ENCODE measurements at places on chromosomes 1 and 21.

- DNase-seq, result no peak
Measured at GRCh38 chr1:200021577-200022238, 5.8 kb upstream of the NR5A2 start.

DNA sequence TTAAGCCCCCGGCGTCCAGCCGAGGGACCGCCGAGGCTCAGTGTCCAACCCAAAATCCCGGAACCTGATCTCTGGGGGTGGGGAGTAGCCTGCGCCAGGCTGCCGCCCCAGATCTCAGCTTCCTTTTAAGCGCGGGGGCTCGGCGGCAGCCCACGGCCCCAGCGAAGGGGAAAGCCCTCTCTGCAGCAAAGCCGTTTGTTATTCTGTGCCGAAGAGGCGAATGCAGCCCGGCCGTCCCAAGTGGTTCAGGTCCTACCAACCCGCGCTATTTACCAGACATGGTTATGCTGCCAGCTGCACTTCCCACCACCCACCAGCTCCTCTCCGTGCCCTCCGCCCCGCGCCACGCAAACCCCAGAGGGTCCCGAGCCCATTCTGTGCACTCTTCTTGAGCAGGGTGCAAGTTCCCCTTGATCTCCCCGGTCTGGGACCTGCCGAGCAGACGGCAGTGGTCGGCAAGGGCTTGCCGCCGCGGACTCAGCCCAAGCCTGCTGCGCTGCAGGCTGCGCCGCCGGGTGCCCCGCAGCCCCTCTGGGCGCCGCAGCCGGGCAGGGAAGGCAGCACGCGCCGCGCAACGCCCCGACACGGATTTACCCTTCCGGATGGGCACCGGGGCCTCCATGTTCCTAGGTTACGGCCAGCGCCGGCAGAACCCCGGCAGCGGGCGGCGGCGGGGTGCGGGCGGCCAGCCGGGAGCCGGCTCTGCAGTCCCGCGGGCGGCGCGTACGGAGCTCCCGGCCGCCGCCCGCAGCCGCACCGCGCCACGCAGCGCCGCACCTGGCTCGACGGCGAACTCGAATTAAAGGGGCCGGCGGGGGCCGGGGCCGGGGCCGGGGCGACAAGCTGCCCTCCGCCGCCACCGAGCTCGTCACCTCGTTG is 738 bp upstream of the KCNA2 start:
- DNase-seq, result no peak

GRCh38 chr21:33634254-33634653 is 7.3 kb downstream of the CRYZL1 start:
- no peak for DNase-seq

- DNase-seq, result peak; percentile 75
Measured at GRCh38 chr1:93681101-93681988, at the start of gene BCAR3. BCAR3 (minus strand) TSS chr1:93681837; CDS start chr1:93674930, 6,907 bp downstream.

DNA sequence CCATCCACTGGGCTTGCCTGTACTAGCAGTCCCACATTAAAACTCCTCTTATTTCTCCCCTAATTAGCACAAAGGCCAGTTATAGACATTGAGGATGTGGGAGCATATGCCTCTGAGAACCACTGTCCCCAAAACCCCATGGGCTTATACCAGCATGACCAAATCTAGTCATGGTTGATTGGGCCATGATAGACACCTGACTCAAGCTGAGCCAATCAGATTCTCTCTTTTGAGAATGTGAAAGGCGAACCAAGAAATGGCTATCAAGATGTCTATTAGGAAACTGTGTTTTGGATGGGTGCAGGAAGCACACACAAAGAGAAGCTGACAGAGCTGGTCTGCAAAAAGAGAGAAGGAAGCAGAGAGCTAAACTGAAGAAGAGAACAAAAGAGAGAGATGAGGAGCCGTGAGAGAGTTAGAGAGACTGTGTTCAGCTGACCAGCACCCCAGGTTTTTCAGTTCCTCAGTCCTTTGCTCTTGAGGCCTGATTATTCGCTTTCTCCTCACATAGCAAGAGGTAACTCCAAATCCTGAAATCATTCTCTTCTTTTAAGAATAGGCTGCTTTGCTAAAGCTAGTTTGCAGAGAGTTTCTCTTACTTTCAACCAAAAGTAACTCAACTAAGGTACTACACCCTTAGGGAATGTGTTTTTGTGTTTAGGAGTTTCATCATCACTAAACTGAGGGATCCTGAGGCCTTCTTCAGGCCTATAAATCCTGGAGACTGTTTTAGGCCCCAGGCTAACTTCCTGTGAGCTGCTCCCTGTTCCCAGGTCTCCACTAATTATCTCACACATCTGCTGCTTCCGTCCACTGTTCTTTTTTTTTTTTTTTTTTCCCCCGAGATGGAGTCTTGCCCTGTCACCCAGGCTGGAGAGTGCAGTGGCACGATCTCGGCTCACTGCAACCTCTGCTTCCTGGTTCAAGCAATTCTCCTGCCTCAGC is 7.9 kb upstream of the TIPRL start:
- DNase-seq, result no peak

- DNase-seq, result no peak
Measured at GRCh38 chr1:173149887-173150286, 57.2 kb downstream of the TNFSF4 start.

GRCh38 chr21:42089665-42090310 is 18.7 kb downstream of the UMODL1 start:
- no peak for DNase-seq

- no peak for DNase-seq
Measured at GRCh38 chr1:77514921-77515776, 167.3 kb downstream of the ZZZ3 start.

- no peak for DNase-seq
Measured at GRCh38 chr1:56218023-56218422, 361.3 kb downstream of the PLPP3 start.

DNA sequence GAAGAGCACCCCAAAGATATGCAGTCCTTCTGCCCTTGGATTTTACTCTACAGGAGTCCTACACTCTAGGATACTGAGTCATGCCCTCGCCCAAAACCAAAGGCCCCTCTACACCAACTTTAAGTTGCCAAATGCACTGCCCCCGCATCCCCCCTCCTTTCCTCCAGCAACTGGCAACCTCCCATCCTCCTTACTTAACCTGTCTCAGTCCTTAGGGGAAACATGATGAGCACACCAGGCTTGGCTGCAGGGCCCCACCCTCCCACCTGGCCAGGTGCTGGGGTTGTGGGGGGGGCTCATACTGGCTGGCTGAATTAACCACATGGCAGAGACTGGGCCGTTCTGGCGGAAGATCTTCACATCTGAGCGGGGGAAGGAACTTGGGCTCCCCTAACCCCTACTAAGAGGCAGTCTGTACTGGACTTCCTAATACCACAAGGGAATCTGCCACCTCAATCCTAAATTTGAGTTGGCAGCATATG is 1.2 kb downstream of the HDGF start:
- DNase-seq, result peak; percentile 58

DNA sequence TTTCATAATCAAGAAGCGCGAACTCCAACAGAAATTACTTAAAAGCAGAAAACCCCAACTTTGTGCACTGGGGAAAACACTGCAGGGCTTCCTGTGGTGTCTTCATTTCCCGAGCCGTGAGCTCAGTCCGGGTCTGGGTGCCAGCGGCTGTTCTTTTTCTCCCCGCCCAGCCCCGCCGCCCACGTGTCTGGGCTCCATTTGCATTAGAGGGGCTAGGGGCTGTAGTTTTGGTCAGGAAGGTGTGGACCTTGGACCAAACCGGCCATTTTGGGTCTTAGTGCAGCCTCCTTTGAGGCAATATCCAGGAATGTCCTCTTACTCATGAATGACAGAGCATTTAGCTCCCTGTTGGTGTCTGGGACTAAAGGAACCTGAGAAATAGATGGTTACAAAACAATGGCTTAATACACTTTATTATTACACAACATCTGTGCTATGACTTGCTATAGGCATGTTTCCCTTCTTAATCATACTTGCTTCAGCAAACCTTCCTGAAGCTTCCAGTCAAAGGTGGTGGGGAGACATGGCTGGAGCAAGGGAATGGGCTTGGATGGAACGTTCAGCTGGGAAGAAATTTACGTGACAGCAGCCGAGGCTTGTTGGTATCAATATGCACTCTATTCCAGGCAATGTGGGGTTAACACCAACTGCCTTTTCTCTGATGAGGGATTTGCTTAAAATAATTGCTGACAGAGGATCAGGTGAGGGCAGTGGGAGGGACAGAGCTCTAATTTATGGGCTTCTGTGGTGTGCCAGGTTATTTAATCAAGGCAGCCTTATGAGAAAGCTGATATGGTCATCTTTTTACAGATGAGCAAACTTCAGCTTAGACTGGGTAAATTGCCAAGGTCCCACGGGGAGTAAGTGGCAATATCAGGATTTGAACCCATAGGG is 1.1 kb downstream of the AGTRAP start:
- peak; percentile 40 for DNase-seq

DNA sequence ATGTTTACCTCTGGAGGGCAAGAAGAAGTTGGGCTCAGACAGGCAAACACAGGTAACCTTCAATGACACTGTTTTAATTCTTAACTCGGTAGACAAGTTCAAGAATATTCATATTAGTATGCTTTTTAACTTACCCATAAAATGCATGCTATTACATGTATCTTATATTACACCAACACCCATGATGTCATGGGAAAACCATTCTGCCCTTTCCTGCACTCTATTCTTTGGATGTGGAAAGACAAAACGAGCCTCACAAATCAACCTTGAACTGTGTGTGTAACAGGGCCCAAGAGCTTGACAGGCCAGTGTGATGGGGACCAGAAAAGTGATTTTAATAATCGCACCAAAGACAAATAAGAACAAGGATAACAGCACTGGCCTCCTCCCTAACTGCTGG is 22.6 kb upstream of the RAP1GAP start:
- DNase-seq, result no peak

DNA sequence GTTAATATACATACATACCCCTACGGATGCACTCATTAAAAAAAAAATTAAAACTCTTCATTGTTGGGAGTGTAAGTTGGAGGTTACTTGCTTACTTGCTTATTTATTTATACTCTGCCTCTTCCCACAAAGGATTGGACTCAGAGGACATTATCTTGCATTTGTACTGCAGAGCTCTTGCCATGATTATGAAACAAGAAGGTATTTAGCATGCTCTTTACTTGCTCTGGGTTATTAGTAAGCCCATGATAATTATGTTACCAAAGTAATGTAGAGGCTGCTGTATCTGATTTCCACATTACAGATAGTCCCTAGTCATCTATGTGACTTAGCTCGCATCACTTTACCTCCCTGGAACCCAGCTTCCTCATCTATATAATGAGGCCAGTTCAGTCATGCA is 355.1 kb upstream of the PTBP2 start:
- DNase-seq, result no peak

DNA sequence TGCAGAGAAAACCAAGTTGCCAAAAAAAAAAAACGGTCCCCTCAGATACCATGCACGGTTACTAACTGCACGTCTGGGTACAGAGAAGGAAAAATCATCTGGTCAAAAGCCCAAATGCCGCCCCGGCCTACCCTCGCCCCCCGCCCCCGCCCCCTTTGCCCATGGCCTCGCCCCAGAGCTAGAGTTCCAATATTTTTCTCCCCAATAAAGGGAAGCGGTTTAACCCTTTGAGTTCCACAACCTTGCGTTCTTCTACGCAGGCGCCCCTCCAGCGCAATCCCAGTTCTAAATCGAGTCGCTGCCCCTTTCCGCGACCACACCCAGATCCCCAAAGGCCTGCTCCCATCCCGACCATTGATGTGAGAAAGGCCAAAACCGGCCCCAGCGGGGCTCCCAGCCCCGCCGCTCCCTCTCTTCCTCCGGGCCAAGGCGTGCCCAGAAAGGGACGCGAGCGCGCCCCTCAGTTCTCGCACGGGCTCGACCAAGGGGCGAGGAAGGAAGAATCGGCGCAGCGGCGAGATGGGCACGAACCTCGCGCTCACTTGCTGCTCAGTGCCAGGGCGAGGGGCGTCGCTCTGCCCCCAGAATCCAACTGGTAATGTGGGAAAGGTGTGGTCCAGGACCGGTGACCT is 797 bp downstream of the WDR47 start:
- DNase-seq, result no peak

DNA sequence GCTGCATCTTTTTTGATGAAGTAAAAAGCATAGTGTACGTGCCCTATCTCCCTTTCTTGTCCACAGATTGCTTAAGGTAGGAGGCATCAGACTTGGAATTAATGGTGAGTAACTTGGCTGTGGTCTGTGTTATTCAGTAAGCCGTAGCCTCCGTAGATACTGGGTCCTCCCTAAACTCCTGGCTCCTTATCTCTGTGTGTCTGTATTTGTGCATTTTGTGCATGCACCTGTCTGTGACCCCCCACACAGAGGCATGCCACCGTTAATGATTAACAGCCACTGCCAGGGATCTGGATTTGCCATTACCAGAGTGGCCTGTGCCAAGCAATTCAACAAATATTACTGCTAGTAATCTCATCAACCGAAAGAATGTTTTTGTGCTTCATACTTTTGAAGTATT is 31.9 kb downstream of the MAP3K21 start:
- DNase-seq, result no peak

- DNase-seq, result peak; percentile 17
Measured at GRCh38 chr1:58442114-58442513, 104.4 kb downstream of the OMA1 start.

DNA sequence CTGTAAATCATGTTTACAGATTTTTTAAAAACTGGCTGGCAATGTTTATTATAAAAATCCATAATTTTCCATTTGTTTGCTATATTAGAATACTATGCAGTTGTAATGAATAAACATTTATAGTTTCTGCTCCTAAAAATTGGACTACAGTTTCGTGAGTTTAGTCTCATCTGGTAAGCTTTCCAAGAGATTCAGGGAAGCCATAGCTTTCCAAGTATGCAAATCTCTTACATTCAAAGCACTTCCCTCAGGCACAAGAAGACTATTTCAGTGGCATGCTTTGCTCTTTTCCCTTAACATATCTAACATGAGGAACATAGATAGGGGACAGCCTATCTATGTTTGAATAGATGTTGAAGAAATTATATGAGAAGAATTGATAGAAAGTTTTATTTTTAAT is 77.2 kb downstream of the ADGRL2 start:
- no peak for DNase-seq

DNA sequence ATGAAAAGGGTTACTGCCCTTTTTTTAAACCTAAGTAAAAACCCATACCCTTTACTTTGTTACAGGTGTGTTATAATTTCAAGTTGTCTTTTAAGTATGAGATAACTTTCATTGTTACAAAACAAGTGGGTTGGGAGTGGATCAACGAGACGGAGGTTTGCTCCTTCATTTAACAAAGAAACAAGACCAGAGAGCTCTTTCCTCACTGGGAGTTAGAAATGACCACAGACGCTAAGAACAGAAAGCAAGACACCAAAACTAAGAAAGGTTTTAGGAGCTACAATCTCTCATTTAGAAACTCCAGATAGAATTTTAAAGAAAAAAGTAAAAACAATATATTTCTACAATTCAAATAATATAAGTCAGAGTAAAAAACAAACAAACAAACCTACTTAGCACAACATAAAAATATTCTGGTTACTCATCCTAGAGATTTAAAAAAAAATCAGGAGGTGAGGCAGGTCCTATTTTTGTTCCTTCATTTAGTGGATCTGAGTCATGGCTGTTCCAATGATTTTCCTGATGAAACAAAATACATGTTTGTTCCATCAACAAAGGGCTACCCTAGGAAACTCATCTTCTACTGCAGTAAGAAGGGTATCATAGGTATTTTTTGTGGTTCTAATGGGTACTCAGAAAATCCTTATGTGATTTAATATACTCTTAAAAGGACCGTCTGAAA is 33.0 kb downstream of the APP start:
- DNase-seq, result no peak

DNA sequence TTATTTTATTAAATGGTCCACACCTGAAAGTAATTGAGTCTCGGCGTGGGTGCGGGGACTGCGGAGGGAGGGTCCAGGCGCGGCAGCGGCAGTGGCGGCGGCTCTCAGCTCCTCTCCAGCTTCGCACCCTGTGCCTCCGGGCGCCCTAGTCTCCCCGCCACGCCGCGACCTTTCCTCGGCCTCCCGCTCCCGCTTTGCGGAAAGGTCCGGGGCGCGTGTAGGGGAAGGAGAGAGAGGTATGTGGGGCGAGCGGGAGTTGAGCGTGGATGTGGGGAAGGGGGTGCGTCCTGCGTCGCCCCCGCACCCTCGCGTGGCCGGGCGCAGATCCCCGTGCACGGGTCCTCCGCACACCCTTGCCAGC is 13.4 kb upstream of the ALX3 start:
- no peak for DNase-seq
